ENCODE measurements at places on chromosomes 2 and 18. TPM values are rescaled to one million over a fixed set of nuclear protein-coding genes. Genes with fewer than 3 reads are reported as not detected.
A peak's percentile ranks its signal among the peaks of the same experiment; 100 is the strongest.

STPG4 gene
- 0.22 TPM for total RNA-seq

- no peak overlapping the region for H3K4me3 ChIP-seq
- H3K36me3 ChIP-seq = no peaks in the 10 kb centered on the region
- H3K27me3 ChIP-seq = no peaks in the 10 kb centered on the region
- H3K4me1 ChIP-seq = no peaks in the 10 kb centered on the region
- no peak overlapping the region for H3K27ac ChIP-seq
- no peak for DNase-seq
These were observed 193.0 kb upstream of the RGPD4 start for GRCh38 chr2:107633580-107634147.

FAM237A gene
- total RNA-seq = not detected

TNS1 gene
- 169 TPM for total RNA-seq

GRCh38 chr2:107361751-107362381, 464.8 kb upstream of the RGPD4 start:
- peaks cover 52% of the 10 kb centered on the region for H3K4me1 ChIP-seq
- no peaks in the 10 kb centered on the region for H3K27me3 ChIP-seq
- no peak for DNase-seq
- H3K36me3 ChIP-seq = no peaks in the 10 kb centered on the region
- H3K27ac ChIP-seq = peak overlapping the region; percentile 82
- H3K4me3 ChIP-seq = no peak overlapping the region

All from thyroid gland (tissue), 4 donors.